Myocyte (in vitro differentiated cells): ENCODE measurements at places on chromosomes 5 and 9.
A peak's percentile ranks its signal among the peaks of the same experiment; 100 is the strongest.

DNA sequence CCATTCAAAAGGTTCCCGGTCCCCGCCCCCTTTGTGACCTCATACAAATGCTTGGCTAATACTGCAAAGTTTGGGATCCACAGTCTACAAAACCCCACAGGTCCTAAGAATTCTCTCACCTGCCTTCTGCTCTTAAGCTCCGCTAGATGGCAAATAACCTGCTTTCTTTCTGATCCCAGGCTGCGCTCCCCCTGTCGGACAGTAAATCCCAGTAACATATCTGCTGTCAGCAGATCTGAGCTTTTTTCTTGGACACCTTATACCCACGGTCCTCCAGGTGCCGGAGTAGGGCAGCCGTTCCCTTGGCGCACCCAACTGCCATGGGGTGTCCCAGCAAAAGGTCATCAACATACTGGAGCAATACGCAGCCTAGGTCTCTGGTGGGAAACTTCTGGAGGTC, 39.0 kb upstream of the PPP1R26 start:
- DNase-seq: peak; percentile 17

DNA sequence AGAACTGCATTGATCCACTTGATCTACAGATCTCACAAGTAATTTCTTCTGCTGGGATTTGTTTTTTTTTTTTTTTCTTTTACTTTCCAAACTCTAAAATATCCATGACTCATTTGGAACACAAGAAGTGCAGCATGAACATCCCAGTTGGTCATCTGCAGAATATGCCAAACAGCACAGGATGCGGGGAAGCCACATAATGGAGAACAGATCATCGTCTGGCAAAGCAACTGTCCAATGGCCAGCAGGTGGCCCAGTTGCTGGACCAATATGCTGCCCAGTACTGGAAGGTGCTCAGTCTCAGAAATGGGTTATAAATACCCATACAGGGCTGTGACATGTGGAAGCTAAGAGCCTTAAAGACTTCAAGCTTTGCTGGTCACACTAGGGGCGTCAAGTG, 221.3 kb upstream of the TAS2R1 start:
- DNase-seq: peak; percentile 93

DNA sequence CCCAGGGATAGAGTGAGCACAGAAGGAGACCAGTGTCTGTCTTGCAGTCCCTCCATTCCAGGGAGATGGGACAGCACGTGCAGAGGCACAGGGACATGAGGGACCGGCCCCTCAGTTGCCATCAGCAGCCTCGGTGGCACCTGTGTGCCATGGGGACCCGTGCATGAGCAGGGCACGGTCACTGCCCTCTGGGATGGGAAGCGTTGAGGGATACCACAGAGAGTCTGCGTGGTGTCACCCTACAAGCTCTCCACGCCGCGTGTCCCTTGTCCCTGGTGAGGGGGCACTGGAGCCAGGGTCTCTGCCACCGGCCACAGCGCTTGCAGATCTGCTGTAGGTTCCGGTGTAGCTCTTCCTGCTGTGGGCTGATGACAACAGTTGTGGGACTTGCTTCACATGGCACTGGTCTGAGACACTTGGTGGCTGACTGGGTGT, 108.1 kb downstream of the CACNA1B start:
- no peak for DNase-seq

DNA sequence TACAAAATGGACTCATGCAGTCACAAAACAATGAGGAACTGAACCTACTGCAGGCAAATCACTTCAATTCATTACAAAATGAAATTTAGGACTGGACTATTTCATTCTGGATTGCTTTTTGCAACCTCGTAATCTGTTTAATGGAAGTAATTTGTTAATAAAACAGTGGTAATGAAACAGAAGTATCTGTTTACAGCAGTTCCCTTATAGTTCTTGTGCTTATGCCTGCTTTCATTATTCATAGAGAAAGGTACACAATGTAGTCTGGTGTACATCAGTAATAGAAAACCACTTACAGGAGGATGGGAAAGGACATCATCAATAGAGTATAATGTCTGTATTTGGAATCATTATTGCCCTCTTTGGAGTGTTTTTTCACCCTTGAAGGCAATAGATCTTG, 389.2 kb upstream of the NUDT12 start:
- DNase-seq: no peak

DNA sequence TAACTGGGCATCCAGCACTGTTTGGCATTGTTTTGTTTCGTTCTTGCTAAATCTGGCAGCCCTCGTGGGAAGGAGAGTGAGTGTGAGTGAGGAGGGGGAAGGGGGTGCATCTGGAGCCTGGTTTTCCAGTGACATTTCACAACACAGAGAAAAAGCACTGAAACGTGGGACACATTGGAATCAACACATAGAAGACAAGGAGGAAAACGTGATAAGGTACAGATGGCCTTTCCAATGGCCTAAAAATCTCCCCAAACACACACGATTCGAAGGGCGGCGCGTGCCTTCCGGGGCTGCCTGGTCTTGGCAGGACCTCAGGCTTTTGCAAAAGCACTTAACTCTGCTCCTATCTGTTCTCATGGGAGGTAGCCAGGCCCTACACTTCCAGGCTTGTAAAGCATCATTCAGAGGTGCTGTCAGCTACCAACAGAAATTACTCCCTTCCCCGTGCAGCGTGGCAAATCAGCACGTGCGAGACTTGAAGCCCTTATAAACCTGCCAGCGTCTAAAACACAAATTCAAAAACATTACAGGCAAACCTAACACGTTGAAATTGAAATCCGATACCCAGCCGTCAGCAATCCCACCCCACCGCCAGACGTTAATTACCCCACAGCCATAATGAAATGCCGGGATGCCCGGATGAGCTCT, 129.4 kb downstream of the OLFM1 start:
- no peak for DNase-seq

- DNase-seq: no peak
These were observed 15.2 kb upstream of the PHYKPL start for GRCh38 chr5:178247481-178248456.

- peak; percentile 32 for DNase-seq
These were observed 104.9 kb upstream of the ZNF618 start for GRCh38 chr9:113771199-113771598.

- peak; percentile 45 for DNase-seq
These were observed 152.2 kb downstream of the ARHGAP26 start for GRCh38 chr5:142922223-142922952.

DNA sequence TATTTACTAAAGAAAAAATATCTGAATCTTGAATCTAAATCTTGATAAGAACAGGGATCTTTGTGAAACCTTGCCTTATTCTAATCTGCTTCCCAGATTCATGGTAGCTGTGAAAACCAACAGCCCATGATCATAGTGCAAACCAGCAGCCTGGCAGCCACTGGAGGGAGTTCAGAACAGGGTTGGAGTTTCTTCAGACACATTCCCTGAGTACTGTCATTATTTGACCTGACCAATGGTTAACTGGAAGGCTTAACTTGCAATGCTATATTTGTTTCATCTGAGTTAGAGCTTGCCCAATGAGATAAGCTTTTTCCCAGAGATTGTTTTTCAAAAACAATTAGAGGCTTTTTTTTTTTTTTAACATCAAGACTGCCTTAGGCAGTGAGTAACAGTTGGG, 47.8 kb downstream of the LOX start:
- DNase-seq: peak; percentile 19

DNA sequence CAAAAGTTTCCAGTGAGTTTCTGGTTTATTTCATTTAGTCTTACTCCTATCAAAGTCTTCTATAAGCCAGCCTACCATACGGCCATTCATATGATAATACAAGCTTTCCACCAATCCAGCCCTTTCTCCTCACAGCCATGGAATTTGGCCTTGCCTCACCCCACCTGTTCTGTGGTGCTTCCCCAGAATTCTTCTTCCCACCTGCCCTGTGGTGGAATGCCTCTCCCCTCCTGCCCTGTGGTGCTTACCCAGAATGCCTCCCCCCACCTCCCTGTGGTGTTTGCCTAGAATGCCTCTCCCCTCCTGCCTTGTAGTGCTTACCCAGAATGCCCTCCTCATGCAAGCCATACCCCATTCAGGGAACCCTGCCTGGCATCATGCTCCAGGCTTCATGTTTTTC, 90.3 kb upstream of the APC start:
- DNase-seq: peak; percentile 83

DNA sequence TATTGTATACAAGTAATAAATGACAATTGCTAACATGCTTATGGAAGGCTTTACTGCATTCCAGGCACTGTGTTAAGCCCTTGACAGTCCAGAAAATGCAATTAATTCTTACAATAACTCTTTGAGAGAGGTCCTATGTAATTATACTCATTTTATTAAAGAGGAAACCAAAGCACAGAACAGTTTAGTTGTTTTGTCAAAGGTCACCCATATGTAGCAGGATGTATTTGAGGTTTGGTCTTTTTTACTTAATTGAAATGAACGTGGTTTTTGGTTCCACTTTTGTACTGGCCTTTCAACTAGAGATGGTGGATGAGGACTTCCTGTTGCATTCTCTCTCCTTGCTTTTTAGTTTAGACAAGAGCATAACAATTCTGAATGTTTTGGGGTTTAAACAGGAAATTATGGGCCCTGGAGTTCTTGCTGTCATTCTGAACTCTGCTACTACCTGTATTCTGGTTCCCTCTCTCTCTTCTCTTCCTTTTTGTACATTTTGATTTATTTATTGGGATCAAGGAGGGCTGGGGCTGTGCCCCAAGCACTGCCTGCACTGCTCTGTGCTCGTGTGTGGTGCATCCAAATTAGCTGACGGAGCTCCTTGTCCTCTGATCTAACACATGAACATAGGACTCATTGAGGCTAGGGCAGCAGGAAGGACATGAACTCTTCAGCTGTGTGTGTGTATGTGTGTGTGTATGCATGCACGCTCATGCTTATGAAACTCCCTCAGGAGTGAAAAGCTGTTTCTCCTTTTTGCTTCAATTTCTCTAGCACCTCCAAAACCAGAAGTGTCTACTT, 47.4 kb downstream of the SLC28A3 start:
- DNase-seq: no peak

- peak; percentile 69 for DNase-seq
These were observed 302.2 kb downstream of the ZNF608 start for GRCh38 chr5:124444147-124444775.

DNA sequence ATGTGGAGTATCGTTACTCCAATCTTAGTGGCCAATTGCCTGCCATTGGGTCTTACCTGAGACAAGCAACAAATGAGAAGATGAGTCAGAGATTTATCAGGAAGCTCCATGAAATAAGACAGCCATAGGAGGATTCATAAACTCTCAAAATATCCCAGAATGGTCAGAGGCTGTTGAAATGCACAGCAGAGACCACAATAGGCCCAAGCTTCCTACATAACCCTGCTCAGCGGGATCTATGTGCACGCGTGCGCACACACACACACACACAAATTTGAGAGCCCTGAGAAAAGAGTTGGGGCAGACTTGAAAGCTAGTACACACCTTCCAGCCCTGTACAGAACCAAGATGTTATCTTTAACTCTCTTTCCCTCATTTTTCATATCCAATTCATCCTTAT, 9.8 kb downstream of the UIMC1 start:
- DNase-seq: no peak

- DNase-seq: no peak
These were observed 706.6 kb upstream of the ZNF608 start for GRCh38 chr5:125452991-125453390.

DNA sequence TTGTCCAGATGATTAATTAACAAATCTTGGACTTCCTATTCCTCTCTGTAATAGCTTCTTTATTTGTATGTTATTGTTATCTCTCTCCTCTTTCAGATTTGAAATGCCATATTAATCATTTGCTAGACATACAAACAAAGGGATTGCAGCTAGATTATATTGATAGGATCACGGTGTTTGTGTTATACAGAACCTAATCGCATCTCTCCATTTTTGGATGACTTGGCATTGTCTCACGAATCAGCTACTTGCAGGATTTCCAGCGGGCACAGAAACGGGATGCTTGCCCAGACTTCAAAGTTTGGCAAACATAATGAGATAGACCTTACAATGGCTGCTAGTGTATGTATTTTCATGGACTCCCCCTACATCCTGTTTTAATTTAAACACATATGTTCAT, 368.1 kb downstream of the TLE4 start:
- DNase-seq: peak; percentile 15

DNA sequence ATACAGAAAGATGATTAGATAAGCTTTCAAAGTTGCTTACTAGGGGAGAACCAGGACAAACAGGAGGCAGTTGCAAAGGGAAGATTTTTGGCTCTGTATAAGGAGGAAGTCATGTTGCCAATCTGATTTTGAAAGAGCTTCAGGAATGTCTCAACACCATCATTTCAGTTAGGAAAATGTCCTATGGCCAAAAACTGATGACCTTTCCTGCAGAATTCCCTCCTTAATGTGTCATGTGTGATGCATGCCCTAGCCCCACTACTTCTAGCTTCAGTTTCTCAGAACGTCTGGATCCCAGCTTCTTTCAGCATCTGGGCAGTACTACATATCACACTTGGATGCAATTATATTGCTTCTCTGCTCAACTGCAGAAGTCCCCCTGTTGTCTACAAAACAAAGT, 211.5 kb upstream of the NREP start:
- DNase-seq: no peak

DNA sequence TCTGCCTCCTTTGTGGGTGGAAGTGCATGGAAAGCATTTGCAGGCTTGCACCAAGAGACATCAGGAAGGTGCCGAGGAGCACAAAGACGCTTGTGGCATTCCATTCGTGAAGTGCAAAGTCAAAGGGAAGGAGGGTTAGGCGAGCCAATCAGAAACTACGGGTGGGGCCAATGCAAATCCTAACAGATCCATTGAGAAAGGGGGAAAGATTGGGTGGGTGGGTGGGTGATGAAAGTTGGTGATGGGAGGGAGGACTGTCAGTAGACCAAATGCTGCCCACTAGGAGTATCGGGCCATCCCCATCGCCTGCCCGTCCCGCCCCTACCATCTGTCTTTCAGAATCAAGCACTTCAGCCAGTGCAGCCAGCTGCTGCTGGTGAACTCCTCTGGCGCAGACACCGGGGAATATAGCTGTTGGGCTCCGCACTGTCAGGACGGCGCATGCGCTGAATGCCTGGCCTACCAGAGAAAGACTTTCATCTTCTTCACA, 17.1 kb upstream of the ANXA6 start:
- peak; percentile 87 for DNase-seq

GRCh38 chr5:24294333-24294732, 350.4 kb downstream of the CDH10 start:
- DNase-seq: no peak

GRCh38 chr5:59769832-59770231, 123.7 kb downstream of the PDE4D start:
- DNase-seq: no peak

DNA sequence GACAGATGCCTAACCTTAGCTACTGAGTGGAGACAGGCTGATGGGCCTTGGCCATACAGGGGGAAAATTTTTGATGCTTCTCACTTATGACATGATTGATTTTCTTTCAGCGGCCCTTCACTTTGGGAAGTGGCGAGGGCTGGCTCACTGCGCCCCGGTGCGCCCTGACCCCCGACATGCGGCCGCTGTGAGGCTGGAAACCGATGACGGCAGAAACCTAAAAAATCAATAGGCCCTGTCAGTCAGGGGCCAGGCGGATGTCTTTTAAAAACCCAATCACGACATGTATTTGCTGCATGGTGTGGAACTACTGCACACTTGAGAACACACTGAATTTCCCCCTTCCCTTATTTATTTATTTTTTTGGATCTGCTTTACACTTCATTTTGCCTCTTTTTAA, 121.7 kb downstream of the EBF1 start:
- DNase-seq: no peak
